ENCODE measurements at places on chromosomes 5 and 9.

DNA sequence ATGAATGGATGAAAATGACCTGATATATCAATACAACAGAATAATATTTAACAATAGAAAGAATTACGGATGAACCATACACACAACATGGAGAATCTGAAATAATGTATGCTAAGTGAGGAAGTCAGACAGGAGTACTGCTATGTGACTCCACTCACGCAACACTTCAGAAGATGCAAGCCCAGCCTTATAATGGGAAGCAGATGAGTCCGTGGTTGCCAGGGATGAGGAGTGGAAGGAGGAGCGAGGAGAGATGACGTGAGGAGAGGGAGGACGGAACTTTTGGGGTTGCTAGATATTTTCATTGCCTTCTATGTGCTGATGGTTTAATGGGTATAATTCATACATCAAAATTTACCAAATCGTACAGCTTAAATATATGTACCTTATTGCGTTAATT, 55.4 kb upstream of the ERCC6L2 start:
- DNase-seq: no peak

- DNase-seq: no peak
Observed at GRCh38 chr5:170573660-170574059, 69.8 kb downstream of the KCNIP1 start.

DNA sequence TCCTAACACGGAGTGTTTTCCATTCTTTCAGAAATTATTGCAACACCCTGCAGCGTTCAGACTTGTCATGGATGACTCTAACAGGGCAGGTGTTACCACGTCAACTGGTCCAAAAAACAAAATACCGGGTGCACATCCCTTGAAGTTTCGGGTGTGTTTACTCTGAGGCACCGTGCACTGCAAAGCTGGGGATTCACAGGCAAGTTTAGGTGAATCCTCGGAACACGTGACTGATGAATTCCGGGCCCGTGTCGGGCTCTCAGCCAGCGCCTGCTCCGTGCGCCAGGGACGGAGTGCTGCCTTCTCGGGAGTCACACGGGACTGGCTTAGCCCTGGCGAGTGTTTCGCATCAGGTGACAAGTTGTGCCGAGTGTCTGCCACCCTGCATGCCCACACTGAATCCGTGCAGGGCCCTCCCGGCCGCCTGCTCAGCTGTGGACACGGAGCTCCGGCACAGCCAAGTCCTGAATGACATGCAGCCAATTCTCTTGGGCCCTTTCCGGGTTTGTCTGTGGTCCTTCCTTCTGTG, 66.0 kb upstream of the IRX4 start:
- DNase-seq: no peak

- no peak for DNase-seq
Observed at GRCh38 chr5:170449232-170449631, 54.6 kb upstream of the KCNIP1 start.

- DNase-seq: no peak
Observed at GRCh38 chr9:132846918-132847515, 31.1 kb downstream of the AK8 start.

- DNase-seq: peak; percentile 98
Observed at GRCh38 chr5:9924614-9925013, 294.5 kb upstream of the TAS2R1 start.

- DNase-seq: no peak
Observed at GRCh38 chr5:140767444-140767843, 18.5 kb upstream of the PCDHA1 start.

- no peak for DNase-seq
Observed at GRCh38 chr5:122022966-122023365, 55.1 kb downstream of the LOX start.

GRCh38 chr5:159545156-159545555, 214.9 kb upstream of the IL12B start:
- no peak for DNase-seq

- peak; percentile 96 for DNase-seq
Observed at GRCh38 chr5:55868846-55869245, 17.7 kb downstream of the IL31RA start.

DNA sequence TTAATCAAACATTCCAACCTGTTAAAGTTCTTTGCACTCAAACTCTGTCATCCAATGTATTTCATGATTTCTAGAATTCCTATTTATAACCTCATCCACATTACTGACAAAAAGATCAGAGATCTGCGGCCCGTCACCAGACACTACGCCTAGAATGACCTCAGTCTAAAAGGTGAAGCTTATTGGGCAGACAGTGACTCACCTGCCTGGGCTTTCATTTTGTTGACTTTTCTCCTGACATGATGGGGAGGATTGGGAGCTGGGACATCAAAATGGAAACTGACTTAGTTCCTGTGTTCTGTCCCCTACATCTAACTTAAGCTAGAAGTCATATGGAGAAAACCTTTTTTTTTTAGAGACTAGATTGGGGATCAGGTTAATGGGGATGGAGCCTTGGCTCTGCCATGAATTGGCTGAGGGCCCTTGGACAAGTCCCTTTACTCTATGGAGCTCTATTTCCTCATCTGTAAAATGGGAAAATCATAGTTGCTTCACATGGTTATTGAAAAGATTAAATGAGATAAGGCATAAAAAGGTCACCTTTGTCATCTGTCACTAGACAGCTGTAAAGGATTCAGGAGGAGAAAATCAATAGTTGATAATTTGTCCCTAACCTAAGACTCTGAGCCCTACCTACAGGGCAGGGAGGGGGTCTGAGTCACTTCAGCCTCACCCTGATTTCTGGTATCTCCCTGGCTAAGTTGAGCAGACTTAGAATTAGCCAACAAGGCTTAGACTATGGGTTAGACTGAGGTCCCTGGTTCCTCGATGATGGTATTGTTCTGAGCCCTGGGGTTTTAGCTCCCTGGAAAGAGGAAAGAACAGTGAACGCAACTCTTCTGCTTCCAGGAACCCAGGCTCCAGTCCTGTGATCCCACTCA, 224.8 kb upstream of the TBC1D2 start:
- no peak for DNase-seq

DNA sequence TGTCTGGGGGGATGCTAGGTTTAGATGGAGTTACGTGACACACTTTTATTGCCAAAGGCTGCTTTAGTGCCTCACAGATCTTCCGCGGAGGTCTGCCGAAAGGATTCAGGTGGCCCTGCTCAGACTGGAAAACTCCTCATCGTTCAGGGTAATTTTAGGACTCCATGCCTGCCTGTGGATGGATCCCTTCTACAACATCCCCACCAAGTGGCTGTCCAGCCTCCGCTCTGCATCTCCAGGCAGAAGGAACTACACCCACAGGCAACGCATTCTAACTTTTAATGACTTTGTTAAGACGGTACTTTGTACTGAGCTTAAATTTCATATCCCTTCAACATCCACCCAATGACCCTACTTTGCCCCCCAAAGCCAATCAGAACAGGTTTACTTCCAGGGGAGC, 29.4 kb downstream of the ATPSCKMT start:
- no peak for DNase-seq

DNA sequence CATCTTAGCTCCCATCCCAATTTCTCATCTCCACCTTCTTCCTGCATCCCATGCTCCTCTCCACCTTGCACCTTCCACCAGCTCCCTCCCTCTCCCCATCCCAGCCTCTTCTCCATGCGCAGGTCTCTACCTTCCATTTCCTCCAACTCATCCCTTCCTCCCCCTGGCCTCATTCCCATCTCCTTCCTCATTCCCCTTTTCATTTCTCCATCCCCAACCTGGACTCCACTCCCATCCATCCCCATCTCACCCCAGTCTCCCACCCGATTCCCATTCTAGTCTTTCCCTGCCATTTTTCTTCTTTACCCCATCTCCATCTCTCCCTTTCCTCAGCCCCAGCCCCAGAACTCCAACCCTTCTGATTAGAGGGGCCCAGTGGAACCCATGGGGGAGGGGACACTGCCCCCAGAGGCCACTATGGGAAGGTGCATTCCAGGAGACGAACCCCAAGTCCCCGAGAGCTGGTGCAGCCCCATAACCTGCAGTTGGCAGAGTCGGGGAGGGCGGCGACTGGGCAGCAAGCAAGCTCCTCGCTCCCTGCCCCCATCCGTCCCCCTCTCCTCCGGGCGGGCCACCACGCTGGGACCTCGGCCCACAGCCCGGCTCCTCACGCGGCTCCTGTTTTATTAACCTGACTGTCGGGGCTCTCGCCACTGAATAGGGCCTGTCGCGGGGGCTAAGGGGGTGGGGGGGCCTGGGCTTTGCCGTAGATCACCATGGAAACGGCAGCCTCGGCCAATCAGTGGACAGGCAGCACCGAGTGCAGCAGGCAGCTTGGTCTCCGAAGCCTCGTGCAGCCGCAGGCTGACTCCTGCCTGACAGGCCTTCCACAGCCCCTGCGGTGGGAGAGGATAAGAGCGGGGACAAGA, 66.7 kb downstream of the PCDH1 start:
- DNase-seq: no peak

- no peak for DNase-seq
Observed at GRCh38 chr5:174636094-174636493, 88.3 kb upstream of the MSX2 start.

DNA sequence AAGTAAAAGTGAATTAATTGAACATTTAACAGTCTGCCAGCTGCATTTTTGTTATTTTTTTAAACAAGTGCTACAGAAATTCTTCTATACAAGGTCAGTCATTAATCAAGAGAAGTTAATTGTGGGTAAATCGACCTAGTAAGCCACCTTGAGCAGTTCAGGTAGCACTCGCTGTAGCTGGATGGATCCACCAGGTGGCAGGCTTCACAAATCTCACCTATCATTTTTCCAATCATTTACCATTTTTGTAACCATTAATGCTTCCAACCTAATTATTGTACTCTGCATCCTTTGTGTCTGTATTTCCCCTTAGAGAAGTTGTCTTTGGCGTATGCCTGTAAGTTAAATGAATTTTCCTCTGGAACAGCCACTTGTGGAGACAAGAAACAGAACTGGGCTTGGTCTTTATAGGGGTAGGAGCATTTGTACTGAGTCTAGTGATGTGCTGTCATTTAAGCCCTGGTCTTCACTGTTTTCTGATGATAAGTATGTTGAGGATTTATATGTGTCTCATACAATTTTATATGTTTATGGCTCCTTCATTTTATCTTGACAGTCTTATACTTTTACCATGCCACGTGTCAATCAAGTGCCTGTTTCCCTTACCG, 39.5 kb downstream of the CD180 start:
- DNase-seq: peak; percentile 63

- peak; percentile 72 for DNase-seq
Observed at GRCh38 chr5:59517926-59518585, 375.5 kb downstream of the PDE4D start.

GRCh38 chr5:172616730-172617129, 24.3 kb upstream of the NEURL1B start:
- DNase-seq: peak; percentile 78

DNA sequence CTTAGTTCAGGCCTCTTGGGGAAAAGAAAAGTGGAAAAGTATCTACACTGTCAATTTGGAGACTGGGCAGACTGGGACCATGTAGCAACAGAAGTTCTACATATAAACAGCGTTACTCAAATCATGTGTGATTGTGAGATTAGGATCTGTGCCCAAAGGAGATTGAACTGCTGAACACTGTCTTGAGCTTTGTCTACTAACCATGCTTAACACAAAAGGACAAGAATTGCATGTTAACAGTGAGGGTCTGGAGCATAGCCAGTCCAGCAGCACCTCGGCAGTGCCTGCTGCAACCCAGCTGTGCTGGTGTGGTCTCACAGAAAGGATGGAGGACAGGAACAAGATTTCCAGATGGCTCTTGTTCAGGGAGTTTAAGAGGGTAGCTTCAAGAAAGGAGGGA, 5.7 kb downstream of the PAM start:
- peak; percentile 51 for DNase-seq

DNA sequence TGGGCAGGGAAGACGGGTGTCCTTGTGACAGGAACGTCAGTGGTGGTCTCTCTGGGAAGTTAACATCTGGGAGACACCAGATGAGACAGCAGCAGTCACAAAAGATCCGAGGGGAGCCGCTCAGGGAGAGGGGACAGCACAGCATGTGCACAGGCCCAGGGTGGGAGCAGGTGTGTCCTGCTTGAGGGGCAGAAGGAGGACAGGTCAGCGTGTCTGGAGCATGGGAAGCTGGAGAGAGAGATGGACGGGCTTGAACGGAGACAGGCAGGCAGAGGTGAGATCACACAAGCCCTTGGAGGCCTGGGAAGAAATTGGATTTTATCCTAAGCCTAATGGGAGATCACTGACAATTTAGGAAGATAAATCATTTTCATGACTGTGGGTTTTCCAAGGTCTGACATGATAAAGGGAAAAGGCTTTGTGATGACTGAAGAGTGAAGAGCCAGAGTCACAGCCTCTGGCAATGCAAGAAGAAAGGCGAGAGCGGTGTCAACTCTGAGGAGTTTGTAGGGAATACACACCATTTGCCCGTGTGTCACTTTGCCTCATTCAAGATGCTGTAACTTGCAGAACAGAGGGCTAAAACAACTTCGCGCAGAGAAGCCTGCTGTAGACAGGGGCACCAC, 88.3 kb downstream of the FSTL4 start:
- no peak for DNase-seq

DNA sequence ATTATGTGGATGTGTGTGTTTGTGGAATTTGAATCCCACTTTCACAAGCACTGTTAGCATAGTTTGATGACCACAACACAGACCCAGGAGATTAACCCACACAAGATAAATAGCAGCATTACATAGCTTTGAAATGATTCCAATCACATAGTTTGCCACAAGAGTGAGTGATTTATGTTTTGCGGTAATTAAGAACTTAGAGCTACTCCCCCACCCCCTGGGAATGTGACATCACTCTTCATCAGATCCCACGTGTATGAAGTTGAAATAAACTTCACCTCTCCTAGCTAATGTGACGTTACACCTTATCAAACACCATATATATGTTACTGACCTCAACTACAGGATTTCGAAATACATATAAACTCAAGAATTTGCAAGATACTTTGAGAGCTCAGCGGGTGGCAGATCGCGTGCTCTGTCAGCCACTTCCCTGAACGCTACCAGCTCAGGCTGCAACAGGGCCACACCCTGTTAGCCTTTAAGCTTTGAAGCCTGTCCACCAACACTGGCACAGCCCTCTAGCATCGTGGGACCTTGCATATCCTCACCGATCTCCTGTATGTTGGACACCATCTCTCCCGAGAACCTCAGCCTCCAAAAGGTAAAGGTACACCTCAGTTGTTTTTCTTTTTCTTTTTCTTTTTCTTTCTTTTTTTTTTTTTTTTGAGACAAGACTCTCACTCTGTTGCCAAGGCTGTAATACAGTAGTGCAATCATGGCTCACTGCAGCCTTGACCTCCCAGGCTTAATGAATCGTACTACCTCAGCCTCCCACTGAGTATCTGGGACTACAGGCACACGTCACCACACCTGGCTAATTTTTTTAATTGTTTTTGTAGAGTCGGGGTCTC, 1.7 kb upstream of the AGTPBP1 start:
- peak; percentile 96 for DNase-seq

- DNase-seq: no peak
Observed at GRCh38 chr5:7330256-7330655, 65.7 kb upstream of the ADCY2 start.

- peak; percentile 36 for DNase-seq
Observed at GRCh38 chr5:102866237-102866600, 111.1 kb downstream of the PAM start.

GRCh38 chr5:112004867-112005622, 248.1 kb upstream of the NREP start:
- DNase-seq: peak; percentile 62

DNA sequence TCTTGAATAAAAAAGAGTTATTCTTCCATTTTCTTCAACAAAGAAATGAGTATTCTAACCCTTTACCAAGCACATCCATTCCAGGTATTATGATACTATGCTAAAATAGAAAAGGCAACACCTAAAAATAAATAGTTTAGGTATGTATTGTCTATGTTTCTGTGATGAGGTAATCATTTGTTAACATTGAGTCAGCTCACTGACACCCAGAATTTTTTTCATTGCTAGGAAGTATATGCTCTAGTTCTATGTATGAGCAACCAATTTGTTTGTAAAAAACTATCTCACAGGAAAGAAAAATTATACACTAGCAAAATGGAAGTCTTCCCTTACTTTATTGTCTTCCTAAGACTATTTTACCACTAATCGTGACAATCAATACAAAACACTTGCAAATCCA, 615.6 kb upstream of the GRIN3A start:
- no peak for DNase-seq

Data from choroid plexus epithelial cell (primary cell).